ENCODE measurements at places on chromosomes 5 and 9.

GRCh38 chr5:298737-299125 lies 22.8 kb upstream of the AHRR start:
- DNase-seq = no peak

GRCh38 chr5:127111112-127111511 lies 37.8 kb upstream of the C5orf63 start:
- no peak for DNase-seq

DNA sequence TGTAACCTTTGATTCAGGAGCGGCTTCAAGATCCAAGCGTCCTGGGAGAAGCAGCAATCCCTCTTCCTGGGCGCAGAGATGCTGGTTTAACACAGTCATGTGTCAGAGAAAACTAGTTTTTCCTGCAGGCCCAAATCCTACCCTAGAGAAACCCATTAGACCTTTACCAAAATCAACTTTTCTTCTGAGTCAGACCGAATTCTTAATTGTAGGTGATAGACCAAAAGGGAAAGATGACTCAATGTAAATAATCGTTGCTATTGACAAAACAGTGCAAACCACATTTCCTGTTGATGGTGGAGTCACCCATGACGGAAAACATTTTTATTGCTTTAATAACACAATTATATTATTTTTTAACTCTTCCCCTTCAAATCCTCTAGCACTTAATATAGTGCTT lies 40.1 kb downstream of the SLC1A1 start:
- DNase-seq = peak; percentile 3

DNA sequence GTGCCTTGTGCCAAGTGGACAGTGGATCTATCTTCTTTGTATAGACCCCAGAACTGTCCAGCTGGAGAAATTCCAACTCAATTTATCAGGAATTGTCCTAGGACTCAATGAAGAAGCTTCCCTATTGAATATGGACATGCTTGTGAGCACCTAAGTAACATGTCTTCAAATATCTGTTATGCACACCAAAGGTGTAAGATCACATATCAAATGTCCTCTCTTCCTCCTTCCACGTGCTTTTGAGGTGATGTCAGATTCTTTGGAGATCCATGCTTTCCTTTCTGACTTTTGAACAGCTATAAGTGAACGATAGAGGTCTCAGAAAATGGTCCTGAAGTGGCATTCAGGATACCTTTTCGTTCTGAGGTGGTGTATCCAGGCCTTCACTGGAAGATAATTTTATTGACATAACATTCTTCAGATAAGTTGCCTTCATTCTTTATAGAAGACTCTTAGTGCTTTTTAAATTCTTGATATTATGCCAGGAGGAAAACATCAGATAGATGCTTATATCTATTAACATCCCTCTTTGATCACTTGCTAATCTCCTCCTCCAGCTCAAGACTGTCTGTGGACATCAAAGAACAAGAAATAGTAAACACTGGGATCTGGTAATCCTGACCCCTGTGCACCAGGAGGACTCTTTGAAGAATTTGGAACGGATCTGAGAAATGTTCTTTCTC lies 246.4 kb downstream of the SMARCA2 start:
- no peak for DNase-seq

GRCh38 chr5:138668451-138669380 lies 84.5 kb upstream of the CTNNA1 start:
- DNase-seq = no peak

GRCh38 chr5:100846772-100847171 lies 56.3 kb downstream of the ST8SIA4 start:
- no peak for DNase-seq

- DNase-seq = no peak
These were observed 9.2 kb upstream of the SLC9A3 start for GRCh38 chr5:533243-533954.

GRCh38 chr5:130715541-130715940 lies 449.5 kb downstream of the HINT1 start:
- no peak for DNase-seq

- no peak for DNase-seq
These were observed 4.7 kb upstream of the UHRF2 start for GRCh38 chr9:6408320-6408719.

- DNase-seq = no peak
These were observed 6.9 kb downstream of the KIAA1958 start for GRCh38 chr9:112493393-112494137.

DNA sequence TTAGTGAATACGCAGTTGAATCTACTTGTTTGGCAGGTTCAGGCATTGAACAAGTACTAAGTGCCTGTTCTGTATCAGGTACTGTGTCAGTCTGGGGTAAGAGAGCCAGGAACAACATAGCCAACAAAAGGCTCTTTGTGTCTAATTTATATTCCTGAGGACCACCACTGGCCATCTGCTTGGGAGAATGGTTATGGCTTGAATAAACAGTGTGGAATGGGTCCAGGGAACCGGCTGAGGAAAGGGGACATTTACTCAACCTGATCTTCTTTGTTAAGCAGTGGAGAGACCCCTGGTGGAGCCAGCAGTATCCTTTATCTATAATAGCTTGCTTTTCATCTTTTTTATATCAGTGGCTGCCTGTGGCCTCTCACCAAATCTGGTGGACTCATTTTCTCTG lies 38.6 kb downstream of the EXOSC2 start:
- DNase-seq = peak; percentile 56

GRCh38 chr5:176529741-176530141 lies 7.5 kb downstream of the RNF44 start:
- no peak for DNase-seq

DNA sequence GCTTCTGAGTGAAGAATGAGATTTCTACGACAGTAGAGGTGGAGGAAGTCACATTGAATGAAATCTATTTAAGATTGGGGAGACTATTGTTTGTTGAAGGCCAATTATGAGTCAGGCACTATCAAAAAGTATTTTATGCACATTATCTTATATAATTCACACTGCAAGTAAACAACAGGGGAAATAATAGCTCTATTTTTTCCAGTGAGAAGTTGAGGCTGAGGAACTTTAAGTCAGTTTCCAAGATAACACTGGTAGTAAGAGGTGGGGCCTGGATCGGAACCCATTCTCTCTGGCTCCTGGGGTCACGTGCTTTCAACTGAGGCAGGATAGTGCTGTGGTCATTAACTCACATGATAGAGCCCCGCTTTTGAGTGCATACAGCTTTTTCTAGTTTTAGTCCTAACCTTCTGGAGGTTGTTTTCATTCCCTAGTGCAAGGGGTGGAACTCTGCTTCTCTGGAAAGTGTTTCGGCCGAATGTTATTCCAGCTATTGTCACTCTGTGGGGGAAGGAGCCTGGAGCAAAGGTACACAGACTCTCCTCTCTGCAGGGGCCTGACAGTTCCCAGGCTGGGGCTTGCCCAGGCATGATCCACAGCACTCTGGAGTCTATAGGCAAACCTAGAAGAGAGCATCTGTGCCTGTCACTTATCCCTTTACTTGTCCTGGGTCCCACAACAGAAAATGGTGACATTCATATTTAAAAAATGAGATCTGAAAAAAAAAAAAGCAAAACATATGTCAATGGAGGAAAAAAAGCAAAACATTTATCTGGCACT lies 352.4 kb upstream of the ACTBL2 start:
- peak; percentile 76 for DNase-seq

DNA sequence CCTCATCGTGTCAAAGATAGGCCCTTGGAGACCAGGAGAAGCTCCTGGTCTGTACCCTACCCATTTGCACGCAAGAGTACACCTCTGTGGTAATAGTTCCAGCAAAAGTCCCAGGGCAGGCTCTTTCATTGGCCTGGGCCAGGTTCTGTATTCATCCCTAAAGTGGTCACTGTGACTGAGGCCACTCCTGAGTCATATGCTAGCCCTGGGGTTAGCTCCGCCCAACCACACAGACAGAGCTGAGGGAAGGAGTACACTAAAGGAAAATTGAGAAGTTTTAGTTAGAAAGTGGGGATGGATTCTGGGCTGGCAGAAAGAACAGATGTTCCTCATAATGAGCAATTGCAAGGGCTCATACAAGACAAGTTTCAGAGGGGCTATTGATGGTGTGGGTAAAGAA lies 206.7 kb downstream of the ARHGAP26 start:
- no peak for DNase-seq

DNA sequence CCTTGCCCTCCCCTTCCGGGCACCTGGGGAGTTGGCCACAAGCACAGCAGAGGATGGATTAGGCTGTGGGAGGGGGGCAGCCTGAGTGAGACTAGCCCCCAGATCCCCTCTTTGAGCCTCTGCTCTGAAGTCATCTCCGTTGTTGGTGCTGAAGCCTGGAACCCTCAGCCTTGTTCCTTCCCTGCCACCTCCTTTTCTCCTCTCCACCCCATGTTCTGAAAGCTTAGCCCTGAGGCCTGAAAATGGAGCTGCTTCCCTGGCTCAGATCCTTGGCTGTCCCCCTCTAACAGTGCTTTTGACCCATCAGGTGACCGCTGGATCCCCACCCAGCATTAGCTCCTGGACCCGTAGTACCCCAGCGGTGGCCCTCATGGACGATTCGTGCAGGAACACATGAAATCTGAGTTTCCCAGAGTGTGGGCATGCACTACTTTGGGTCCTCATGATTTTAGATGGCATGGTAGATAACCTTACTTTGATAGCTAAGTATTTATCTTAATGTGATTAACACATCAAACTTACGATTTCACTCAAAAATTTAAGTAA lies 21.6 kb upstream of the ANGPTL2 start:
- DNase-seq = no peak

- no peak for DNase-seq
These were observed 14.3 kb downstream of the ZBTB34 start for GRCh38 chr9:126874546-126875314.

DNA sequence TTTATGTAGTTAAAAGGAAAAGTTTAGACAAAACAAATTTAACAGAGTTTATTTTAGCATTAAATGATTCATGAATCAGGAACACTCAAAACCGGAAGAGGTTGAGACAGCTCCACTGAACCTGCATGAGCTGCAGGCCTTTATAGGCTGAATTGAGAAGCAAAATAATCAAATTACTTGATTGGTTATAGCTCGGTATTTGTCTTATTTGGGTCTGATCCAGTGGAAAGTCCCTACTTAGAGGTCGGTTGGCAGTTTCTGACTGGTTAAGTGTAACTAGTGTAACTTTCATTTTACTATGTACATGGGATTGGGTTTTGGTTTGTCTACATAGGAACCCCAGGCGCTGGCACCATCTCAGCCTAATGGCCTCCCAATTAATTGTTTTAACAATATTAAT lies 74.1 kb upstream of the PIK3R1 start:
- no peak for DNase-seq

- DNase-seq = no peak
These were observed 13.5 kb upstream of the MCCC2 start for GRCh38 chr5:71573591-71573990.

- DNase-seq = no peak
These were observed 14.8 kb downstream of the RASEF start for GRCh38 chr9:83047839-83048775.

DNA sequence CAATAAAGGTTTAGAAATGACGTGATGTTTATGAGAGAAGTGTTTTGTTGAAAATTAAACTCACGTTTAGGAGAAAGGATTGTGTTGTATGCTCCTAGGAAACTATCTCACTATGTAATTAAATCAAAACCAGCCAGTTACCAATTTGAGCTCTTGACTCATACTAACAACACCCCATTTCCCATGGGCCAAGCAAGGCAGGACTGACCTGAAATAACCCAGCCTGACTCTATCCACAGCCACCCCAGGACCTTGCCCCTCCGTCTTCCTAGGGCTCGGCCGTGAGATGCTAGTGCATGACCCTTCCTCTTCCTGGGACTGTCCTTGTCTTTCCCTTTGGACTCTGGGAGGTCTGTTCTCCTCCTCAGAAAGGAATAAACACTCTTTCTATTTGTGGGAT lies 16.4 kb downstream of the TLR4 start:
- DNase-seq = no peak

- DNase-seq = no peak
These were observed 23.7 kb downstream of the RXRA start for GRCh38 chr9:134349936-134350335.

DNA sequence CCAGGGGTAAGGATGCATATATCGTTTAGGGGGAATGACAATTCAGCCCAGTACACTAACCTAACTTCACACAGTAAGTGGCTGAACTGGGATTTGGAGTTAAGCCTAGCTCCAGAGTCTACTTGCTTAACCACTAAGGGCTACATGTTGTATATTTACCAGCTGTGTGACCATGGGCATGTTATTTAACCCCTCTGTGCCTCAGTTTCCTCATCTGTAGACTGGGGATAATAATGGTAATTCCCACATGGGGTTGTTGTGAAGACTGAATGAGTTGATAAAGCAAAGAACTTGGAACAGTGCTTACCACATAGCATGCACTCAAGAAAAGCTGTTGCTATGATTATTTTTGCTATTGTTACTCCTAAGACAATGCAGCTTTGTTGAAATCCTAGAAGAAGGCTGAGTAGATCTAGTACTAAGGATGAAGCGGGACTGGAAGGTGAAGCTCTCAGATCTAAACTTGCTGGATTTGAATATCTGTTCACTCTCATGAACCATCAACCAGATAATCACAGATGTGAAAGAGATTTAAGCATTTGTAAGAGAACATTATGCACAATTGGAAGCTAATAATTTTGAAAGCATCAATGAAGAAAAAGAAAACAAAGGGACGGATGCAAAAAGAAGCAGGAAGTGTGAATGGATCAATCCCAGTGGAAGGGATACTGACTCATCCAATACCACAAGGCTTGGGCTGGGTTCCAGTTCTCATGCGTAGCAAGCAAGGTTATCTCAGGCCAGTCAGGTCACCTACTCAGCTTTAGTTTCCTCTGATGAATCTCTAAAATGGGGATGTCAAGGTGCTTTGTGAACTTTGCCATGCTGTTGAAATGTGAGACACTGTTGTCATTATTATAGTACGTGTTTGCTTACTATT lies 78.5 kb upstream of the TBC1D2 start:
- no peak for DNase-seq

GRCh38 chr9:110076894-110077725 lies 130.8 kb downstream of the C9orf152 start:
- DNase-seq = no peak

DNA sequence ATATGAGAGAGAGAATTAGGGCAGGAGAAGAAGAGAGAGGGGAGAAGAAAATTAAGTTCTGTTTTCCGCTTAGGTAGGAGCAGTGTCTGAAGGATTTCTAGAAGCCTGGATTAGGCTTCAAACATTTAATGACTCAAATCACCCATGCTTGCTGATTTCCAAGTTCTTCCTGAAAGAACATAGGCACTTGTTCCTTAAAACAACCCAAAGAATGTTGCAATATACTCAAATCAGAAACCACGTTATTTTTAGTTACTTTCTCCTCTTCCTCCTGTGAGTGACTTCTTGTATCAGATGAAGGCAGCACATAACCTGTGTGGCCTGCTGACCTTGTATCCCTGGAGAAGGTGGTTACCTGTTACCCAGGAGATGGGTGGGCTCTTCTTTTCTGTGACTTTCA lies 351.5 kb upstream of the KLF4 start:
- no peak for DNase-seq

All from COR-L47 (cell line).